ENCODE measurements at places on chromosomes 3 and 15.
A peak's percentile ranks its signal among the peaks of the same experiment; 100 is the strongest.

- no peak for DNase-seq
These were observed 10.1 kb upstream of the LRRC15 start for GRCh38 chr3:194379651-194380050.

DNA sequence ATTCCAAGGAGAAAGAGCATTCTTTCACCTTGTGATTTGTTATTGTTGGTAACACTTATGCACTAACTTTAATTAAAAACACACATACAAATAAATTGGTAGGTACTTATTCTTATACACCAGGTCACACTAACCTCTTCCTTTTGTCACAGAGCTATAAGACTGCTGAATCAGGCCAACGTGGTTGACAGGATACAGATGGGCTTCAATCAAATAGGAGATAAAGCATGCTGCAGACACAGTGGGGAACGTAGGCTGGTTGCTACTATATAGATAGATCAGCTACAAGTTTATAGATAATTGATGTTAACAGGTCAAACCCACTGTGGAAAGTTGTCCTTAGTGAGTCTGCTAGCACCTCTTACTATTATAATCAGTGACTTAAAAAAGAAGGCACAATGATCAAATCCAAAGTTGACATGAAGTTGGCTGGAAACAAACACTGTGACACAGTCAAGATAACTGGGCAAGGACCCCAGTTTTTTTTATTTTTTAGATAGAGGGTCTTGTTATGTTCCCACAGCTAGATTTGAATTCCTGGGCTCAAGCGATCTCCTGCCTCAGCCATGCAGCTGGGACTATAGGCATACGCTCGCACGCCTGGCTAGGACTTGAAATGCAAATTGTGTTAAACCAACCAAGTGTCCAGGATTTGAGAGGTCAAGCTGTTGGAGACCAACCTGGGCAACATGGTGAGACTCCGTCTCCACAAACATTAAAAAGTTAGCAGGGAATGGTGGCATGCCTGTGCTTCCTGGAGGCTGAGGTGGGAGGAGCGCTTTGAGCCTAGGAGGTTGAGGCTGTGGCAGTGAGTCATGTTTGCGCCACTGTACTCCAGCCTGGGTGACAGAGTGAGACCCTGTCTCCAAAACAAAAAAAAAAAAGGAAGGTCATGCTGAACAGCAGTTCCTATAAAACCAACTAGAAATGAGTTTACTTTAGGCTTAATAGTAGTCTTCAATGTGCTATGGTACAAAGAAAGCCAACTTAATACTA lies 97.9 kb upstream of the MEX3B start:
- DNase-seq: no peak

DNA sequence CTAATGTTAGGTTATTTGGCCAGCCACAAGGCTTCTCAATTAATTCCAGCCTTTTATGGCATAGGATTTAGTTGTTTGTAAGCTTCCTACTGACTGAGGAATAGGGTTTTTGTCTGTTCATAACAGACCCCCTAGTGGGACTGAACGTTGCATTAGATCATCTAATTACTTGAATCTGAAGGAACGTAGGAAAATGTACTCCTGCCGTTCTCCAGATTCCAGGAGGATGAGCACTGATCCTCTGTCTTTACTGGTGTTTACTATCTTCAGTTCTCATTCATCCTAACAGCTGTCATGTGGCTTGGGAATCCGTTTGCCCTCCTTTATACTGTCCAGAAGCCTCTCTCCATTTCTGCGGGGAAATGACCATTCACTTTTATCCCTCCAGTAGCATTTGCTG lies 52.7 kb downstream of the RAD54L2 start:
- no peak for DNase-seq

- DNase-seq: no peak
These were observed 8.4 kb downstream of the TMEM43 start for GRCh38 chr3:14133188-14133800.

DNA sequence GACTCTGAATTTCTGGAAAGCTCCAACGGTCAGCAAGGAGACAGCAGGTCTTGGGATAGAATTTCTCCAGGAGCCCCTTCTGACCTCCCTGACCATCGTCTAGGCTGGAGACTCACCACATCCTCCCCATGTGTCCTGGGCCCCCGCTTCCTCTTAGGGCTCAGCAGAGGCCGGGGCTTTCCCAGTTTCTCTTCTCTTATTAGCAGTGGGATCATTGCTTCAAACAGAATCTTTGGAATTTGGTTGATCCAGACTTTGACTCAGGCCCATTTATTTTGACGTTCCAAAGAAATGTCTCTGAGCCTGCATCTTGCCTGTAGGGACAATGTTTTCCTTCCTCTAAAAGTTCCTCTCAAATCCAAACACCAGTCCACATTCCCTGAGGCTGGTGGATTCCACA lies 38.4 kb upstream of the SLC6A6 start:
- DNase-seq: peak; percentile 86

DNA sequence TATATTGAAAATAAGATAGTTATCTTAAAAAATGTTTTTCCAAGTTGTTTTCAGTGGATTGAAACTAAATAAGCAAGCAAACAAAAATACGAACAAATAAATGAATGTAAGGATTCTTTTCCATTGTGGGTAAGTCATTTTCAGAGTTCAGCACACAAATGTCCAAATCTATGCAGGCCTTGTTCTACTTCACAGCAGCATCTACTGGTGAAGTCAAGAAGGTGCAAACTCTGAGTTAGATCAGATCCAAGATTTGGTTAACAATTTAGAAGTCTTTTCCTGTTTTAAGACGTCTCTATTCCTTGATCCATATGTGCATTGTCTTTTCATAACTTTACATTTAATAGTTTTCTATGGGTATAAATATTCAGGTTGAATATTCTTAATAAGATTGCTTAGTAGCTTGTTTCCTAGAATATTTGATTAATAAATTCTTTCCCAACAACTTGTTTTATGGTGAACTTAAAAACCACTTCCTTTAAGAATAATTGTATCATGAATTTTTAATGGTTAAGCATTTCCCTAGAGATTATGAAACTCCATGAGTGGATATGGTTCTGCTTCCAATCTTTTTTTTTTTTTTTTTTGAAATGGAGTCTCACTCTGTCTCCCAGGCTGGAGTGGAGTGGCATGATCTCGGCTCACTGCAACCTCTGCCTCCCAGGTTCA lies 10.5 kb downstream of the PTX3 start:
- DNase-seq: peak; percentile 55

- DNase-seq: peak; percentile 69
These were observed 45.8 kb upstream of the TRA2B start for GRCh38 chr3:185983495-185984141.

- DNase-seq: no peak
These were observed 231.6 kb downstream of the XXYLT1 start for GRCh38 chr3:195039180-195039843.

DNA sequence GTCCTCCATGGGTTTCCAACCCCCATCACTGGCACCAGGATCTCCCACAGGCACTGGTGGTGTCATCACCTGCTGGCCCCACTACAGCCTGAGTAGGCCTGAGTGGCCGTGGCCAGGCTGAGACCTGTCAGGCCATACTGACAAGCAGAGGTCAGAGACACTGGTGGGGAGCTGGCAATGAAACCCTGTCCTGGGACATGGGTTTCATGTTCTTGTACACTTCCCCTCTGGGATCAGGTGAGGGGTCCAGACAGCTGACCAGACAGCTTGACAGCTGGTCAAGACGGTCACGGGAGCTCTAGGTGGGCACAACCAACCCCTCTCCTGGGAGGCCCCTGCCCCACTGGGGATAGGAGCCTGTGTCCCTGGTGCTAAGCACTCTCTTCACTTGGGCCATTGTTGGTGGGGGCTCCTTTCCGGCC lies 13.1 kb downstream of the ZBTB47 start:
- DNase-seq: no peak

DNA sequence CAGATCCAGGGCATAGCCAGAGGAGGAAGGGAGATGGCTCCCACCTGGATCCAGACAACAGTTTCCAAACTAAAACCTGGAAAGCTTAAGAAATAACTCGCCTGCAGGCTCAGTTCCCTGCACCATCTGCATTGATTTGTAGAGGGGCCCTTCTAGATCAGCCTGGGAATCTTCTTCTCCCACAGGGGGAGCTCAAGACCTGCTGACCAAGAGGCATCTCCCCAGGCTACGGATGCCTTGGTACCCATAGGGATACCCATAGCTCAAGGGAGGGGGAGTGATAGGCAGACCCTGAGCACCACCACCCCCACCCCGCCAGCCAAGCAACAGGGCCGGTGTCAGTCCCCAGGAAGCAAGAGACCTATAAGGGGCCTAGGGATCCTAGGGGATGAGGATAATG lies 28.0 kb upstream of the DCLK3 start:
- DNase-seq: no peak

- DNase-seq: no peak
These were observed 44.5 kb upstream of the MAGI1 start for GRCh38 chr3:66083096-66083678.
